Psoas muscle (tissue), 8 donors: ENCODE measurements at places on chromosomes 5 and 9. TPM values are rescaled to one million over a fixed set of nuclear protein-coding genes. Genes with fewer than 3 reads are reported as not detected.

Gene CMYA5
- polyA plus RNA-seq = 790 TPM

Gene C1QTNF2
- 0.35 TPM for polyA plus RNA-seq

Gene STC2
- 25.7 TPM for polyA plus RNA-seq

Gene PAEP
- polyA plus RNA-seq = not detected

Gene TXNDC8
- polyA plus RNA-seq = not detected

Gene CAST
- polyA plus RNA-seq = 312 TPM

Gene PRRX2
- polyA plus RNA-seq = 0.34 TPM

GRCh38 chr5:145056800-145057199 lies 778.3 kb downstream of the PRELID2 start:
- no peak for DNase-seq

DNA sequence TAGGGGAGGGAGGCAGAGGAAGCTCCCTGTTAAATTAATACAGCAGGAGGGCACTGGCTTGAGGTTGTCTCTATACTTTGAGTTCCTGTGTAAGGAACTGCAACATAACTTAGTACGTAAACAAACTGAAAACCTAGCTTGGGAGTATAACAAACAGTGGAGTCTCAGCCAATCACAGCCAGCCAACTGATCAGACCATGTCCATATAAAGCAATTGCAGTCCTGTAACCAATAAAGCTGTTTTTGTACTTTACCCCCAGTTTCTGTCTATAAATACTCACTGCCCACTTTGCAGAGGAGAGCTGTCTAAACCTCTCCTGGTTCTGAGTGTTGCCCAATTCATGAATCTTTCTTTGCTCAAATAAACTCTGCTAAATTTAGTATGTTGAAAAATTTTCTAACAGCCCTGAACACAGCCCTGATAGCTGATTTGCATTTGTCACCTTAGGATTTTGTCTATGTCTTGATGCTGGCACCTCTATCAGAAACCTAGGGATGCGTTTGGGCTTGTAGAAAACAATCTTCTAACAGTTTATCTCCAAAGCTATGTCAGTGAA lies 39.9 kb downstream of the GDNF start:
- DNase-seq = no peak

DNA sequence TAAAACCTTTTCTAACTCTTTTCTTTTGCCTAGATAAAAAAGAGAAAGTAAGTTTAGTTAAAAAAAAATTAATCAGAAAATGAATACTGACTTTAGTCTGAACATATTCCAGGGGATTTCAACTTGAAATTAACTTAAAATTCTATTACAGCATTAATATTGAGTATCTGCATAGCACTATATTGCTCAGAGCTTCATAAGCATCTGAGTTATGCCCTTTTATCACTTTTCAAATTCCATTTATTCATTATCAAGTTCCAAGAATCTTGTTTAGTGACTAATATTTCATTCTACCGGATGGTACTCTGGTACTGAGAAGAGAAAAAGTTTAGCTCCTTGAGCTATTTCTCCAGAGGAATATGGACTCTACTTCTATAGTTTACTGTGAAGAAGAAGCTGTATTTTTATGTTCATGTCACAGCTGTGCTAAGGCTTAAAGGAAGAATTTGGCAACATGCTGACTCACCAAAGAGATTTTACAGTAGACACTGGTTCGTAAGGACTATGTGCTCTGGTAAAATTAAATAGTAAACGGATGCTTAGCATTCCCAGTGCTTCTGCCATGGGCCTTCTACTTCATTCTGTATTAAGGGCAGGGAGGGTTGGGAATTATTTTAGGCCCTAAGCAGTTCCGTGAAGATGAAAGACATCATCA lies 285.2 kb upstream of the SEMA6A start:
- DNase-seq = no peak

DNA sequence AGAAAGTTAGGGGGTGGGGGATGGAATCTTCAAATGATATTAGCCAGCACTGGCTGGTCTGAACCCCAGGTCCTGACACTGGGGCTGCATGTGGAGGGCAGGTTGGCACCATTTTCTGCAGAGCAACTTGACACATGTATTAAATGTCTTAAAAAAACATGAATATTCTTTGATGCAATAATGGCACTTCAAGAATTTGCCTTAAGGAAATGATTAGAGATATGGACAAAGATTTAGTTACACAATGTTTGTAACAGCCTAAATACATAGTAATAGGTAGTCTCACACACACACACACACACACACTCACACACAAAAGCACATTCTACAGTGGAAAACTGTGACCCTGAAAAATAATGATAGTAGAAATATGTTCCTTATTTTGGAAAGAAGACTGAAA lies 3.6 kb downstream of the SVEP1 start:
- DNase-seq = no peak

DNA sequence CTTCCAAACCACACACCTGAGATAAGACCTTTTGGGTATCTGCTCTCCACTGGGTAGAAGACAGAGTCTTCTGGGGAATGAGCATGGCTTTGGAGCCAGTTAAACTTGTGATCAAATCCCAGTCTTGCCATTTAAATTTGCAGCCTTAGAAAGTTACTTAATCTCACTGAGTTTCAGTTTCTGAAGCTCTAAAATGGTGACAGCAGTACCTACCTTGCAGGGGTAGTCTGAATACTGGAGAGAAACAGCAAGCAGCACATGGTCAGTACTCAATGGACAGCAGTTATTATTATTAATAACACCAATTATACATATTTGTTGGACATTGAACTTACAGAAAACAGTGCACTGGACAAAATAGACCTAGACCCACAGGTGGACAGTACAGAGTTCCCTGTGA lies 260.9 kb downstream of the MAN2A1 start:
- no peak for DNase-seq

GRCh38 chr5:89556215-89556913 lies 673.4 kb upstream of the MEF2C start:
- no peak for DNase-seq

DNA sequence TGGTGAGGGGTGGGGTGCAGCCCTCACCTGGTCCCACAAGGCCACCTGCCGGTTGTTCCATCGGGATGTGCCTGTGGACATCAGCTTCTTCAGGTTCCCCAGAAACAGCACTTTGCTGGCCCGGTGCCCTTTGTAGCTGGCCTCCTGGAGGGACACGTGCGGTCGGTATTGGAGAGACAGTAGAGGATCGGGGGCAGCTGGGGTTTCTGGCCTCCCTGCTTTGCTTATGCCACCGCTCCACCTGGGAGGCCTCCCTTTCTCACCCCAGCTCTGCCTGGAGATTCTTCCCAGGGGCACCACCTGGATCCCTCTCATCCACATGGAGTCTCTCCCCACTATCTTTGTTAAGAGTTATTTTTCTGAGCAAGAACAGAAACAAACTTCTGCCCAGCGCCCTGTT lies 13.1 kb upstream of the TRIM14 start:
- no peak for DNase-seq

DNA sequence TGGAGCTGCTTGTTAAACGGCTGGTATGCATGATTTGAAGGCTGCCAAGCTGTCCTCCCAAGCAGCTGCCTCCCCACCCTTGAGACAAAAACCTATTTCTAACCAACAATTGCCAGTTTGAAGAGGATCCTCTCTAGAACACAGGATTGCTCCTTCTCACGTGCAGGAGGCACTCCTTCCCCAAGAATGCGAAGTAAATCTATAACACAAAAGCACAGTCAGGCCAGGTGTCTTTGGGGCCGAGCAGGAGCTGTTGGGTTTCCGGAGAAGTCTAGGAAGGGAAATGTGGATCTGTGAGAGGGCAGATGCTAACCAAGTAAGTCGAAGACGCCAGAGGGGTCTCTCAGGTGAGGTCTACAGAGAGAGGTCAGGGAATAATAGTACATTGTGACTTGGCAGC lies 35.4 kb upstream of the GNPDA1 start:
- DNase-seq = no peak

DNA sequence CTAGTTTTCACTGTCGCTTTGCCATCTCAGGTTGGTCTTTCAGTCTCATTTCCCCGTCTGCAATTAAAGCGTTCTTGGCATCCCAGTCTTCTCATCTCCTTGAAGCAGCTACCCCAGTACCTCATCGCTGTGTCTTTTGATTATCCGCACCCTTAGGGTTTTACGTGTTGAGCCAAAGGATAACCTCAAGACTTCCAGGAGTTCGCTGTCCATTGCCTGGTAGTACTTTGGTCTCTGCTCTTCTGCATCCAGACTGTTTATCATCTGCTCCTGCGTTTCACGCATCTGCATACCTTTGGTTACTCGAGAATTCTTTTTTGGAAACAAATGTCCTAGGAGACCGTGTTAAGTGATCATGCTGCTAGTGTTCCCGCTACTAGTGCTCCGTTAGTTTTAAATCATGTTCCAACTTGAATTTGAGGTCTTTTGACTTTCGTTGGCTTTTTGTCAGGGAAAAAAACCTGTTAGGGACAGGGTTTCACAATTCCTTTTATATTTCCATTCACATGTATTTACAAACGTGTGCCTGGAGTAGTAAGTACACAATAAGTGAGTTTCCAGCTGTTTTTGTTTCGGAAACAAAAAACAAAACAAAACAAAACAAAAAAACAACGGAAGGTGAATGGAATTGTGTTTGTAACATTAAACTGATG lies 888 bp downstream of the RABGAP1 start:
- no peak for DNase-seq

DNA sequence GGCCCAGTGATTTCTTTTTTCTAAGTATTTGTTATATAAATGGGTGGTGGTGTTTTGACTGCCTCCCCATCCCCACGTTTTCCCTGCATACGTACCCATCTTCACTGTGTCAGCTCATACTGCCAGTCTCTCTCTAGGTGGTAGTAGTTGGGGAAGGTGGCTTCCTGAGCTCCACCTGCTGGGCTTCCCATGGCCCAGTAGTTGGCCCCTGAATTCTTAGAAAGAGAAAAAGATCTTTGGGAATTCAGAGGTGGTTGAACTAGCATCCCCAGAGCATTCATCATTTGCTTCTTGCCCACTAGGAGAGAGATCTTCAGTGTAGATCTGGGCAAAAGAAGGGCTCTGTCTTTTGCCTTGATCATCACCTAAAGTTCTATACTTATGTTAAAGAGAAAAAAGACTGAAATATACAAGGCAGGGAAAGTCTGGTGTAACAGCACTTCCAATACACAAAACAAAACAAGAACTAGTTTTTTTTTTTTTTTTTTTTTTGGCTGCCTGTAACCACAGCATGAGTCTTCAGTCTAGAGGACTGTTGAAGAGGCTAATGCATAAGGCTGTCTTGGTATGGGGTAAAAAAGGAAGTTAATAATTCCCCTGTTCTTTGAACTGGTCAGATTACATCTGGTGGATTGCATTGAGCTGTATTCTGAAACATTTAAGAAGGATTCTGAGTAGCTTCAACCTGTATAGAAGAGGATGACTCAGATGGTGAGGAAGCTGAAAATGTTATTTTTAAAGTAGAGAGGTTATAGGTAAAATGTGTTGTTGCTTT lies 128.7 kb downstream of the ATG10 start:
- no peak for DNase-seq

DNA sequence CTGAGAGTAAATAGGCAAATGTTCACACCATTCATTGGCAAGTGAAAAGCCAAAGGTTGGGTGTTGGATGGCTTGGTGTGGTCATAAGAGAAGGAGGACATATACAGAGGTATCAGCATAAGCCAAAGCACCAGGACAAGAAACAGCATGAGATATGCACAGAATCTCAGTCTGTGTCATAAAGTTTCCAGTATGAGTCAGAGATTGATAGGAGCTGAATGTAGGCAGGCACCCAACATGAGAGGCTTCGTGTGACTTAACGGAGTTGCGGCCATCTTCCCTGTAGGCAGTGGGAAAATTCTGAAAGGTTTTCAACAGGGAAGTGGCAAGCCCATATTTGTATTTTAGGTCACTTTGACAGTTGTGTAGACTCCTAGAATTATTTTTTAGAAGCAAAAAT lies 54.5 kb downstream of the SNCAIP start:
- DNase-seq = no peak

GRCh38 chr5:67156976-67157583 lies 39.5 kb downstream of the CD180 start:
- DNase-seq = no peak

GRCh38 chr9:99069546-99069945 lies 35.4 kb upstream of the TGFBR1 start:
- DNase-seq = no peak

GRCh38 chr5:169089343-169089742 lies 211.6 kb downstream of the SLIT3 start:
- DNase-seq = no peak

- DNase-seq = no peak
These were observed 92.6 kb upstream of the GAS1 start for GRCh38 chr9:87039809-87040392.

GRCh38 chr5:72523960-72524582 lies 16.9 kb upstream of the ZNF366 start:
- DNase-seq = no peak

- DNase-seq = no peak
These were observed 156.5 kb upstream of the EGFLAM start for GRCh38 chr5:38101897-38102296.

GRCh38 chr9:123933440-123934212 lies 3.7 kb upstream of the DENND1A start:
- no peak for DNase-seq

DNA sequence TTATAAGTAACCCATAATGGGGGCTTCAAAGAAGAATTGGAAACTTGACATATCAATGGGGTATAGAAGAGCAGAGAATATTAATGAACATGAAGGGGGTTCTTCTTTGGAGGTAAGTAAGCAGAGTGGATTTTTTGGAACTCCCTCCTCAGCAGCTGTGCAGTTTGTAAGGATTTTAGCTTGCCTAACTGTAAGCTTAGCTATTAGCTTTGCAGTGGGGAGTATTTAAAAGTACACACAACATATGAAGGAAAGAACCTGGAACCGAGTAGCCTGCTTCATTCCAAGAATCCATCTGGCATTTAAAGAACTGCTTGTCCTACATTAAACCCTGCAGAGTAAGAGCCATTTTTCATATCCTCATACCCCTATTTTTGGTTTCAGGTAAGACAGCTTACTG lies 2.2 kb upstream of the PBX3 start:
- no peak for DNase-seq

DNA sequence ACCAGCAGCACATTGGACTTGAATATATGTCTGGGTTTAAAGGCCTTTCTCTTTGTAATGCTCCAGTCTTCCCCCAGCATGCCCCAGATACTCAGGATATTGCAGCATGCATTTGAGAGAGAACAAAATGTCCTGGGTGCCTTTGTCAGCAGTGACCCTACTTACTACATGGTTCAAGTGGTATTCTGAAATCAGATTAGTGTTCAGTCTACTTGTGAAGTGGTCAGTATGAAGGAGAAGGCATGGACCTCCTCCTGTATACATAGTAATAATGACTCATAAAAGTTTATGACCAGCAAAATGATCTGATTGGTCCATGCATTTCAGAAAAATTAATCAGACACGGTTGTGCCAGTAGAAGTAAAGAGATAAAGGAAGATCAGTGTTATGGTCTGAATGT lies 25.4 kb downstream of the GPR21 start:
- DNase-seq = no peak
